ENCODE measurements at places on chromosomes 4 and X.
A peak's percentile ranks its signal among the peaks of the same experiment; 100 is the strongest.

- DNase-seq = no peak
Measured at GRCh38 chrX:9605484-9605883, 140.6 kb downstream of the TBL1X start.

GRCh38 chr4:11223311-11223710 lies 205.4 kb downstream of the HS3ST1 start:
- no peak for DNase-seq

DNA sequence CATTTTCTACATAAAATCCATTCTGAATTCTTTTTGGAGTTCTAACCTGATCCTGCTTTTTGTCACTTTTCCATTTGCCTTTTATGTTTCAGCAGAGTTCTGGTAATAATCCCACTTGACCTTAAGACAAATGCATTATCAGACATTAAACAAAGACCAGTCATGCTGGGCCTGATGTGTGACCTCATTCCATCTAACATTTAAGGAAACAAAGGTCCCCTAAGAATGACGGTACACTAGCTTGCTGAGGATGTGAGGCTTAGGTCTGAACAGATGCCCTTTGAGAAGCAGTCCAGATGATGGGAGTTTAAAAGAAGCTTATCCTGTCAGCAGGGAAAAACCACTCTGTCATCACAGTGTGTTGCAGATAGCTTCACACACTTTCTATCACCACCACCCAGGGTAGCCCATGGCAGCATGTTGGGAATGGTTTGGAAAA lies 38.1 kb upstream of the PDE5A start:
- no peak for DNase-seq

- no peak for DNase-seq
Measured at GRCh38 chrX:149687991-149688390, 23.9 kb upstream of the MAGEA11 start.

DNA sequence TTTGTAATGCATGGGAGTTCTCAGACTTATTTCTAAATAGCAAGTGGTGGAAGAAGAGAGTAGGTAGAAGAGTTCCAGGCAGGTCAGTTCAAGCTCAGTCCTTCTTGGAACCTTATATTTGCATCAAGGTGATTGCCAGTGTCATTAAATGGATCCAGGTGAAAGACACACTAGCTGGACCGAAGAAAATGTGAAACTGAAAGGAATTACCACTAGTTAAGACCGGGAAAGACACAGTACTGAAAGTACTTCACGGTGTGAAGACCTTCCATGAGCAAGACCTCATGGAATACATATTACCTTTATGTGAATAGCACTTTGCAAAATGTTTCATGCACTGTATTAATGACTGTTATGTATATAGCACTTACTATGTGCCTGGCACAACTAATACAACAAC lies 19.1 kb downstream of the TMEM150C start:
- DNase-seq = no peak

DNA sequence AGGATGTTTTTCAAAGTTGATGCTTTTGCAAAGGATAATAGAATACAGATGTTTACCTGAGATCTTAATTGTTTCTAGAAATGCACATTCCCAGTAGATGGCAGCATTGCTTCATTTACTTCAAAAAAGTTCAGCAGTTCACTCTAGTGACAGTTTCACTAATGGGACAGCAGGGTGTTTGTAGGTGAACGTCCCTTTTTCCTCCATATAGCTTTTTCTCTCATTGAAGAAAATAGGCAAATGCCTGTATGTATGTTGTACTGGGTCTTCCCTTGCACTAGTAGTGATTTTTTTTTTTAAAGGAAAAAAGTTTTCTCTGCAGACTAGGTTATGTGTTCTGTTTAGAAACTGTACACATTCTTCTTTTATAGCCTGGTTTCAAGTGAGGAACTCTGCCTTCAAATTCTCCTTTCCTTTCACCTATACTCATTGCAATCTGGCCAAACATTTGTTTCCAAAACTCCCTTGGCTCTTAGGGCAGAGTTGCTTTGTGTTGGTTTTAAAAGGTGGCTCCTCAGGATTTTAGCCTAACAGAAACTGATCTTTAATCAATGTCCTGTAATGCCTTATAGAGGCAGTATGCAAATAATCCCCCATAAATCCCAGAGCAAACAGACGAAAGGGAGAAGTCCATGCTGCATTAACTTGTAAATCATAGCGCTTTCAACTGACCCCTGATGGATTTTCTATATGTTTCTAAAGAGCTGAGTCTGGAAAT lies 86.3 kb downstream of the EGF start:
- DNase-seq = peak; percentile 51

DNA sequence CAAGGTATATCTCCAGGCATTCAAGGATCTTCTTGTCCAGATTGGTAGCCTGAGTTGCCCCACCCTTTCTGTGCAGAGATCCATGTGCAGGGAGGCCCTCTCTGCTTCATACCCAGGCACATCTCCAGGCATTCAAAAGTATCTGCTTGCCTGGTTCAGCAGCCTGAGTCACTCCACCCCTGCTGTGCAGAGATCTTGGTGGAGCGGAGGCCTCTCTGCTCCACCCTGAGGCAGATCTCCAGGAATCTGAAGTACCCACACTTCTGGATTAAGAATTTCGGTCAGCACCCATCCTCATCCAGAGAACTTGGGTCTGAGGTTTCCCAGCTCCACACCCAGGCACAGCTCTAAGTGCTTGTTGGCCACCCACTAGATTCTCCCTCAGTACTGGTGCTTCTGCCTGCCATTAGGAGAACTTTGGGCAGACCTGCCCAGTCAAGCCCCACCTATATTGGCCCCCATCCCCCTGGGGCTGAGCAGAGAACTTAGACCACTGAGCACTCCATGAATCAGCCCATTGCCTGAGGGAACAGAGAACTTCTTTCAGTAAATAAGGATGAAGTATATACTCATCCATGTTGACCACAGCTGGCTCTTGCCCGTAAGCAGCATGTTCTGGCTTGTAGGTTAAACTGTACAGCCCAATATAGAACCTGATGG lies 199.5 kb upstream of the ZCCHC13 start:
- DNase-seq = no peak

- DNase-seq = no peak
Measured at GRCh38 chrX:139052461-139052860, 340.9 kb upstream of the FGF13 start.

- DNase-seq = no peak
Measured at GRCh38 chr4:87224141-87224923, 3.9 kb upstream of the KLHL8 start.

DNA sequence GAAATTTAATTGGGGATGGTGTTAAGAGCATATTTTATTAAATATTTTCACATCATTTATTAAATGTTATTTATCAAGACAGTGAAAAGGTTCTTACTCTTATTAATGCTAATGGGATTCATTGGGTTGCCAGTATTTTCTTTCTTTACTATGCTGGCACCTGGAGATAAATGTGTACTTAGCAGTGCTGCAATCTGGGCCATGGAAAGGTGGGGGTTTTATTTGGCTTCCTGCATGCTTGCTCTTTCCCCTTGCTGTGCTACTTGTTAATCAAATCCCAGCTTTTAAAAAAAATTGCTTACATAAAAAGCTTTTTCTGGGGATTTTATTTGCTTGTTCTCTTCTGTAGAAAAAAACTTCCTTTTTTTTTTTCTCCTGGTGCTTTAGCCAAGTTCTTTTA lies 48.3 kb downstream of the ZAR1 start:
- DNase-seq = no peak

- no peak for DNase-seq
Measured at GRCh38 chr4:27123123-27123768, 262.6 kb downstream of the STIM2 start.

- no peak for DNase-seq
Measured at GRCh38 chr4:173909294-173909693, 374.2 kb downstream of the FBXO8 start.

DNA sequence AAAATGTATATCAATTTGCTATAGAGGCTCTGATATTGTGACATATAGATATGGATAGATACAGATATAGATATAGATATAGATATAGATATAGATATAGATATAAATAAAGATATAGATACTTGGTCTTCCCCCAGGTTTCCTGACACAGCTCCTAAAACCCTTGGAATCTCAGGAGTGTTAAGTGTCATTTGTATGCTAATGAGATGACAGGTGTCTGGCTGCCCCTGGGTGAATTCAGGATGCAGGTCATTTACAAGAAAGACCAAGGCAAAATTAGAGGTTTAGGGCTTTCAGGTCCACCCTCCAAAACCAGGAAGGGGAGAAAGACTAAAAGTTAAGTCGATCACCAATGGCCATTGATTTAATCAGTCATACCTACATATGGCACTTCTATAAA lies 1034.8 kb downstream of the PDHA2 start:
- no peak for DNase-seq

- DNase-seq = no peak
Measured at GRCh38 chr4:76200771-76201231, 12.8 kb downstream of the SCARB2 start.
